ENCODE measurements at places on chromosomes 2 and 18. TPM values are rescaled to one million over a fixed set of nuclear protein-coding genes. Genes with fewer than 3 reads are reported as not detected.
A peak's percentile ranks its signal among the peaks of the same experiment; 100 is the strongest.

- H3K27me3 ChIP-seq = no peaks in the 10 kb centered on the region
- H3K4me3 ChIP-seq = no peak overlapping the region
- H3K4me1 ChIP-seq = peaks cover 16% of the 10 kb centered on the region
- no peak overlapping the region for H3K27ac ChIP-seq
Measured at GRCh38 chr2:222610746-222611145, 45.1 kb downstream of the FARSB start.

LCT gene
- total RNA-seq = under 0.01 TPM

PLB1 gene
- 0.36 TPM for total RNA-seq

SCN3A gene
- total RNA-seq = 0.59 TPM

DNA sequence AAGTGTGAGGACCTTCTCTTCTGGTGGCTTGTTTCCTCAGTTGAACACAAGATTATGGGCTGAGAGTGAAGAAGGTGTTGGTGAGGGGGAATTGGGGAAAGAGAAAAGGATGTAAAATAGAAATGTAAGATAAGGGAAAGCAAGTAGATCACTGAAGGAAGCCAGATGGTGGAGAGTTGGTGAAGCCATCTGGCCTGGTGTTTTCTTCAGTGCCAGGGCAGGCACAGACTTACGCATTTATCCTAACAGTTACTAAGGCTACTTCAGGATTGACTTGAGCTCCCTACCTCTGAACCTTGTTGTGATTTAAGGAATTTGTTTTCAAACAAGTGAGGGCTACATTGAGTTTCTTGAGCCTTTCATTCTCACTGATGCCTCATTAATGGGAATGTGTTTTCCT, 113.8 kb downstream of the GALNT1 start:
- no peak overlapping the region for H3K27ac ChIP-seq
- H3K4me3 ChIP-seq = no peak overlapping the region
- DNase-seq = no peak
- no peaks in the 10 kb centered on the region for H3K27me3 ChIP-seq
- peaks cover 94% of the 10 kb centered on the region for H3K36me3 ChIP-seq
- no peaks in the 10 kb centered on the region for H3K4me1 ChIP-seq

DNA sequence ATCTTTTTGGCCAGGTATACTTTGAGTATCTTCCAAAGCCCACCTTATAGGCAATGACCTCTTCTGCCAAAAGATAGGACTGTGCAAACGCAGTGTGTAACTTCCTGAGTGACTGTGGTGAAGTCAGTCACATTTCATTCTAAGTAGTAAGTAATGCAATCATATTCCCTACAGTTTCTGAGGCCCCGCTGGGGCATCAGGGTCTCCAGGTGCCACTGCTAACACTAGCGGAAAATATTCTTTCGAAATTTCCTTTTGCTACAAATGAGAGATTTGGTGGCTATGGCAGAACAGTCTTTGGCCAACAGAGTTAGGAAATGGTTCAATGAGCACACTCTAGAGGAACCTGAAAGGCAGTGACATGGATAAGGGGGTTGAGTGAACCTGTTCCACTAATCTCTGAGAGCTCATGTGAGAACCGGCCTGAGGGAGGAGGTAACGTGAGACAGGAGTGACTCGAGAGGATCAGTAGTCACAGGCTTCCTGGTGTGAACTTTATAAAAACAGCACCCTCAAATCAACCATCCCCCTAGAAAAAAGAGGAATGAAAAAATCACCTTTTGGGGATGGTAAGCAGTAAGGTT, 102.6 kb upstream of the LPIN2 start:
- no peaks in the 10 kb centered on the region for H3K27me3 ChIP-seq
- no peak for DNase-seq
- no peaks in the 10 kb centered on the region for H3K36me3 ChIP-seq
- no peak overlapping the region for H3K27ac ChIP-seq

- no peak overlapping the region for H3K4me3 ChIP-seq
- no peaks in the 10 kb centered on the region for H3K4me1 ChIP-seq
- no peak overlapping the region for H3K27ac ChIP-seq
- H3K36me3 ChIP-seq = no peaks in the 10 kb centered on the region
- peaks cover 26% of the 10 kb centered on the region for H3K27me3 ChIP-seq
Measured at GRCh38 chr2:217610401-217610814, 392.4 kb downstream of the TNS1 start.

DNA sequence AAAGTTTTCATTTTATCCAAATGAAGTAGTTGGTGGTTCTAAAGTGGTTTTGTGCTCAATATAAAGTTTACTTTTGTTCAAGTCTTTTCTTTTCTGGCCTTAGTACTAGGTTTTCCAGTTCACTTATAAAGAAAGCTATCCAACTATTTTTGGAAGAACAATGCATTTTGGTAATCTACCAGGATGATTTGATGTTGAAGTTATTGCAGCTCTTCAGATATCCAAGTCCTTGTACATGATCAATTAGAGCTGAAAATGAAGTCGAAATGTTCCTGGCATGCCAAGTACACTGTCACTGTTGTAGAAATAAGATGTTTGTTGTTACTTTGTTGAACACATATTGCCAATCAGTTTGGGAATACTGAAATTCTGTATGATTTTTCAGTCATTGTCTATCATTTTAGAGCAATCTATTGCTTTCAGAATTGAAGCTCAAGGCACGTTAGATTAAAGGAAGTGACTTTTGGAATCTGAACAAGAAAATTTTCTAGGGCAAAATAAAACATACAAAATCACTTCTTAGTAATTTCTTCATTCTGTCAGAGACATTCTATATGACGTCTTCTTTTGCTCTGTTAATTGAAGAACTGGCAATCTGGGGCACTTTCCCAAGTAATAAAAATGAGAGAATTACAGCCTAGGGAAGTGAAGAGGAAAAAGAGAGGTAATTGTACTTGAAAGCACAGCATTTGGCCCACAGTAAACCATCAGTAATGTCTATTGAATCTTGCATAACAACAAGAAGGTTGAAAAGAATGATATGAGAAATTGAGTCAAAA, 232.3 kb downstream of the MREG start:
- H3K4me3 ChIP-seq = no peak overlapping the region
- H3K36me3 ChIP-seq = no peaks in the 10 kb centered on the region
- H3K27ac ChIP-seq = no peak overlapping the region

DNA sequence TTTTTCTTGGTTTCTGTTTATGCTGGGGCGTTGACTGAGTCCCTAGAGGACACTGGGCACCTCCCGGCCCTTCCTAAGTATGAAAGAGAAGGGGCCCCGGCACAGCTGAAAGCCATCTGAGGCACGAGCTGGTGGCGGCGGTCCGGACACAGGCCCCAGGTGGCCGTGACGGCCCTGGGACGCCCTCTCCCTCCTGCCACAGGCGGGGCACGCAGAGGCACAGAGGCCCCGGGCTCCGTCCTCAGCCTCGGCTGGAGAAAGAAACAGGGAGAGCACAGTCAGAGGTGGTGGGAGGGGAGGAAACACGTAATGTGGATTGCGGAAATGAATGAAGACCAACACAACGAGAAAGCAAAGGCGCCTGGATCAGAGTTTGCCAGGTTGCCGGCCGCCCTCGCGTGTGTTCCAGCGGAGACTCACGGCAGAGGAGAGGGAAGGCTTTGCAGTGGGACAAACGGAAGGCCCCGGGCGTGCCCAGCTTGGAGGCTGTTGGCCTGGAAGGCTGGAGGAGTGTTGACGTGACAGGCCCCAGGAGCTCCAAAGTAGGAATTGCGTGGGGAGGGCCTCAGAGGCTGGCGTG, 119.1 kb downstream of the PTGR3 start:
- H3K4me1 ChIP-seq = no peaks in the 10 kb centered on the region
- no peak overlapping the region for H3K27ac ChIP-seq
- no peaks in the 10 kb centered on the region for H3K36me3 ChIP-seq
- no peaks in the 10 kb centered on the region for H3K27me3 ChIP-seq
- DNase-seq = no peak

DNA sequence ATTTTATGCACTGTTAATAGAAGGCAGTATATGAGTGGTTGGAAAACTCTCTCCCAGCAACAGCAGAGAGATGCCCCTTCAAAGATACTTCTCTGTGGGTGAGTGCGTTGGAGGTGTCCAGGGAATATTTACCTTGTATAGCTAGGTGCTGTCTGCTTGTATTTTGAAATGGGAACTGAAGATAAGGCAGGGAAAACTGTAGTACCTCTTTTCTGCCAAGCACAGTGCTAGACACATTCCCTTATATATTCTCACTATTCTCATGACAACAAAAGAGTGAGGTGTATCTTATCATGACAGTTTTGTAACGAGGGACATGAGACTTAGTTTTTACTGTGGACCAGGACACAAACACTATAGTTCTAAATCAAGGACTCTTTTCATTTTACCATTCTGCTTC, 2.1 kb downstream of the TTC39C start:
- no peak overlapping the region for H3K27ac ChIP-seq
- no peaks in the 10 kb centered on the region for H3K27me3 ChIP-seq
- H3K4me1 ChIP-seq = peaks cover 21% of the 10 kb centered on the region
- peak overlapping the region; percentile 84 for H3K4me3 ChIP-seq
- no peak for DNase-seq

GRCh38 chr2:6645672-6646071, 220.0 kb downstream of the CMPK2 start:
- no peak overlapping the region for H3K27ac ChIP-seq
- H3K27me3 ChIP-seq = no peaks in the 10 kb centered on the region
- no peaks in the 10 kb centered on the region for H3K36me3 ChIP-seq
- no peak for DNase-seq
- no peak overlapping the region for H3K4me3 ChIP-seq

- H3K4me3 ChIP-seq = no peak overlapping the region
- H3K36me3 ChIP-seq = no peaks in the 10 kb centered on the region
- no peaks in the 10 kb centered on the region for H3K4me1 ChIP-seq
- no peaks in the 10 kb centered on the region for H3K27me3 ChIP-seq
- DNase-seq = no peak
- no peak overlapping the region for H3K27ac ChIP-seq
Measured at GRCh38 chr2:14587119-14587518, 45.4 kb upstream of the LRATD1 start.

- DNase-seq = no peak
- H3K4me1 ChIP-seq = peaks cover 32% of the 10 kb centered on the region
- H3K4me3 ChIP-seq = peak overlapping the region; percentile 34
- no peaks in the 10 kb centered on the region for H3K27me3 ChIP-seq
- peak overlapping the region; percentile 67 for H3K27ac ChIP-seq
Measured at GRCh38 chr18:34773961-34774766, 64.1 kb downstream of the DTNA start.

GRCh38 chr2:61922714-61923113, 17.2 kb downstream of the COMMD1 start:
- no peaks in the 10 kb centered on the region for H3K36me3 ChIP-seq
- no peaks in the 10 kb centered on the region for H3K27me3 ChIP-seq
- H3K4me3 ChIP-seq = no peak overlapping the region
- DNase-seq = no peak

- H3K4me1 ChIP-seq = no peaks in the 10 kb centered on the region
- no peak overlapping the region for H3K27ac ChIP-seq
- H3K4me3 ChIP-seq = no peak overlapping the region
- no peak for DNase-seq
Measured at GRCh38 chr2:116222793-116223192, 1591.7 kb upstream of the DDX18 start.

GRCh38 chr2:169752752-169753151, 19.1 kb downstream of the KLHL23 start:
- H3K27ac ChIP-seq = no peak overlapping the region
- H3K4me1 ChIP-seq = no peaks in the 10 kb centered on the region
- H3K36me3 ChIP-seq = no peaks in the 10 kb centered on the region
- no peak overlapping the region for H3K4me3 ChIP-seq
- H3K27me3 ChIP-seq = no peaks in the 10 kb centered on the region

LYPD1 gene
- 5.9 TPM for total RNA-seq

- no peaks in the 10 kb centered on the region for H3K27me3 ChIP-seq
- no peak for DNase-seq
- no peak overlapping the region for H3K27ac ChIP-seq
- H3K4me1 ChIP-seq = peaks cover 7% of the 10 kb centered on the region
Measured at GRCh38 chr2:213015387-213016165, 135.8 kb downstream of the IKZF2 start.

PMAIP1 gene
- 4.0 TPM for total RNA-seq

- no peaks in the 10 kb centered on the region for H3K27me3 ChIP-seq
- no peak overlapping the region for H3K4me3 ChIP-seq
- H3K36me3 ChIP-seq = no peaks in the 10 kb centered on the region
- DNase-seq = no peak
Measured at GRCh38 chr18:70139138-70139537, 66.3 kb downstream of the RTTN start.
